ENCODE measurements at places on chromosomes 1 and 21.

DNA sequence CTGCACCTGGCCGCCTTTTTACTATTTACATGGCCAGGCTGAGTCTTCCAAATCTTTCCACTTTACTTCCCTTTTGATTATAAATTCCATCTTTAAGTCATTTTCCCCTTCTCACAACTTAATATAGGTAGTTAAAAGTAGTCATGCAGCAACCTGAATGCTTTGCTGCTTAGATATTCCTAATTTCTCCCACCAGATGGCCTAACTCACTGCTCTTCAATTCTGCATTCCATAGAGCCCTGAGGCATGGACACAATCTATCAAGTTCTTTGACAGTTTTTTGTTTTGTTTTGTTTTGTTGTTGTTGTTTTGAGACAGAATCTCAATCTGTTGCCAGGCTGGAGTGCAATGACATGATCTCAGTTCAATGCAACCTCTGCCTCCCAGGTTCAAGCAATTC, 21.7 kb upstream of the FAAH start:
- DNase-seq = no peak

DNA sequence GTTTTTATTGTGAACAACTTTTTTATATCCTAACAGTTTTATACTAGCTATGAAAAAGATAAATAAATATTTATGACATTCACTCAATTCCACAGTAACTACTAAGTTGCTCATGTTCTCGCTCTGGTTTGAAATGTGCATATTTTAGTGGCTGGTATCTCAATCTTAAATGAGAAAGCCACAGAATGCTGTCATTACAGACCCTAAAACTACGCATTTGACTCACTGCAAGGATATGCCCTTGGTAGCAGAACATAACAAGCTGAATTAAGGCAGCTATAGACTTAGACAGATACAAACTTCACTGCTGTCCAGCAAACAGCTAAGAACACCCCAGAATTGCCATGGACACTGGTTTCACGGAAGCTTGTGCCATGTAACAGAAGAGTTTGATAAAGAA, 19.0 kb downstream of the DAB1 start:
- no peak for DNase-seq

GRCh38 chr1:20320704-20321103, 30.0 kb downstream of the VWA5B1 start:
- DNase-seq = peak; percentile 49

GRCh38 chr1:21490774-21491487, 18.3 kb upstream of the ALPL start:
- no peak for DNase-seq

- DNase-seq = no peak
These were observed 34.5 kb downstream of the RAB4A start for GRCh38 chr1:229305392-229305791.

DNA sequence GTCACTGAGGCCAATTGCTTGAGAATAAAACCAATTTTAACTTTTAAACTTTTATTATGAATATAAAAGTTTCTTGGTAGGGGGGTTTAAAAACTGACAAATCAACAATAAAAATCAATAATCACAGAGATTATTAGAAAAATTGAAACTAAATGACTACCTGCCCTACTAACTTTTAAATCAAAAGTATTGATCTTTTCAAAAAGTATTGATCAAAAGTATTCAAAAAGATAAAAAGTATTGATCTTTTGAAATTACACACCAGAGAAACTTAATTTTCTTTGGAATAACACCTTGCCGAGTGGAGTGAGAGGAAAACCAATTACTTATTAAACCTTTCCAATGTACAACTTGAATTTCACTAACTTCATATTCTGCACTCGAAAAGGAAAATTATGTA, 2.2 kb downstream of the SLC30A1 start:
- DNase-seq = no peak

DNA sequence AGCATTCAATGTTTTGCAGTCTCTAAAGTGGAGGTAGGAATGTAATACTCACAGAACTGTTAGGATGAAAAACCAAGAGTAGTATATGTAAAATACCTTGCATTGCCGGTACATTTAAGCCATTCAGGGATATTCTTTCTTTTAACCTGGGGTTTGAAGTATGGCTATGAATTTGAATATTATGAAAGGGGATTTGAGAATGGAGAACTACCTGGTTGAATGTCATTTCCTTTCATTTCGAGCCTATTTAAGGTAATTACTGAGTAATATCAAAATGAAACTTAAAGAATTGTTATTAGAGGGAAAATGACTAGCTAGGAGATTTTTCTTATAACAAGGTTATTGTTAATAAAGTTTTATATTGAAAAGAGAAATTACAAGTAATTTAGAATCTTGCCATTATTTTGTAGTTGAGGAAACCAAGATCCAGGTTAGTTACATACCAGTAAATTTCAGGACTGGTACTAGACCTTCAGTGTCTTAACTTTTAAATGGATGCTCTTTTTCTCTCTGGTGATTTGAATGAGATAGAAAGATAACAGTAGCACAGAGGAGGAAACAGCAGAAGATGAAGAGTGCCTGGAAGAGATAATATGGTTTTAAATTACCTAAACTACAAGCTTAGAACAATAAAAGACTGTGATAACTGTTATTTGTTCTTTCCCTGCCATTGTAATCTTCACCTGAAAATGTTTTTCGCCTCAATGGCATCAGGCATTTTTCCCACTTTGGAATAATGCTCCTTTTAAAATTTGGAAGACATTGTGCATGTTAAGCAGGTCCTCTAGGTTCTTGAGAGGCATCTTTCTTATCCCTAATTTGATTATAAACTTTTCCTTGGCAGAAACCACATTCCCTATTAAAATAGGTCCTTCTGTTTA, 103.2 kb downstream of the PKN2 start:
- no peak for DNase-seq

- DNase-seq = peak; percentile 57
These were observed 67.2 kb upstream of the RUNX3 start for GRCh38 chr1:24996983-24997893.

GRCh38 chr1:170661646-170662411, 2.1 kb upstream of the PRRX1 start:
- DNase-seq = no peak

- no peak for DNase-seq
These were observed 52.4 kb upstream of the CCDC190 start for GRCh38 chr1:162913345-162913744.

GRCh38 chr1:23673086-23673813, 18.4 kb upstream of the RPL11 start:
- no peak for DNase-seq

DNA sequence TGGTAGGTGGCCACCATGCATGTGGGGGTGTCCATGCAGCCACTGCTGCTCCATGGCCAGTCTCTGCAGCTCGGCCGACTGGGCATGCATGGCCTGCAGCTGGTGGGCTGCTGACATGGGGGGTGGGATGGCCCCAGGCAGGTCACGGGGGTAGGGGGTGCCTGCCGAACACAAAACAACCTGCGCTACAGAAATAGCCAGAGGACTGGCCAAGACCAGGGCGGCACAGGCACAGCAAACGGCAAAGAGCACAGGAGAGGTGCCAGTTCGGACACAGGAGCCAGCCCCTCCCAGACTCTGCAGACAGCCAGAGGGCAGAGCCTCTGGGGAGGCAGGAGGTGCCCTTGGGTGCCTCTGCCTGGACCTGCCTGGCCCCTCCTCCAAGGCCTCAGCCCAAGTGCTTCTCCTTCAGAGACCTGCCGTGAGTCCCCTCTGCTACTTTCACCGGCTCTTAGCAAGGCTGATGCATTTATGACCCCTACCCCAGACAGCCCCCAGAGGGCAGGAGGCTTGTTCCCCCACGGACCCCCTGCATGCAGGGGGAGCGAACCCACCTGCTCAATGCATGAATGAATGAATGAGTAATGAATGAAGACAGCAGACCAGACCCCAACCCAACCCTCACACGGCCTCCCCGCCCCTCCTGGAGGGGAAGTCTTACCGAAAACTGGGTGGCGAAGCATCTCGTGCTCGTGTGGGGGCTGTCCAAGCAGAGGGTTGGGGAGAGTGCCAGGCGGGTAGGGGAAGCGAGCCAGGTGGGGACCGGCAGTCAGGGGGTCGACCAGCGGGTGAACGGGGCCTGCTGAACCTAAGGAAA, 37.7 kb downstream of the SLC45A1 start:
- peak; percentile 63 for DNase-seq

- DNase-seq = no peak
These were observed 16.6 kb downstream of the HIVEP3 start for GRCh38 chr1:41902159-41902577.

- DNase-seq = peak; percentile 74
These were observed 152.8 kb downstream of the TENT5C start for GRCh38 chr1:117758444-117759316.

DNA sequence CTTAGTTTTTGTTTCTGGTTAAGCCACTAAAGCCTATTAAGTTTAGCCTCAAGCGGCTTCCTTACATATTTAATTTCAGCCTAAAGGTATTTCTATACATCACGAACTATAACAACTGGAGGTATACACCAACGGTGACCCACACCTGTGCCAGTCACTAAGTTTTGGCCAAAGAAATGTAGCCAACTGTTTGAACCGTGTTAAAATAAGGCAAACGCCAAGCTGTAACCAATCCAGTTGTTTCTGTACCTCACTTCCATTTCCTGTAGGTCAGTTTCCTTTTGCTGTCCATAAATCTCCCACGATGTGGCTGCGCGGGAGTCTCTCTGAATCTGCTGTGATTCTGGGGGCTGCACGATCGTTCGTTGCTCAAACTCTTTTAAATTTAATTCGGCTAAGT, 5.6 kb upstream of the ERO1B start:
- DNase-seq = no peak

DNA sequence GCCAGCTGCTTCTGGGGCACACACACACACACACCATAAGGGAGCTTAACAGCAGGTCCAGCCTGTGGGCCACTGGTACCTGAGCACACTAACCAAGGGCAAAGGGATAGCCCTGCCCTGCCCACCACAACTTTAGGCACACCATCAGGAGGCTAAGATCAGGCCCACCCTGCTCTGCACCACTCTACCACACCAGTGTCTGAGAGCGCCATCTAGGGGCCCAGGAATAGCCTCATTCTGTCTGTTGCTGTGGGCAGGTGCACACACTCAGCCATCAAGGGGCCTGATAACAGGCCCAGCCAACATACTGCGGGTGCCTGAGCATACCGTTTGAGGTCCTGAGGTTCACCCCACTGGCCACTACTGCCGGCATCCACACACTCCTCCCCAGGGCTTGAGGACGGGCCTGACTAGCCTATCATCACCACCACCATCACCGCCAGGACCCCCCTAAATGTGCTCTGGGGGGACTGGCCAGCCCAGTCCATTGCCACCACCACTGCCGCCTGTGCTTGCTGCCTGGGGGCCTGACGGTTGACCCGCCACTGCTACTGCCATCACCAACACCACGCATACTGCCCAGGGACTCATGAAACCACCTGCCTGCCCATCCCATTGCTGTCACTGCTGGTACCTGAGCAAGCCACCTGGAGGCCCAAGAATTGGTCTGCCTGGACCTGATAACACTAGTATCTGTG, 31.3 kb downstream of the NSL1 start:
- DNase-seq = peak; percentile 66

GRCh38 chr21:24367936-24368335, 1239.3 kb downstream of the MRPL39 start:
- DNase-seq = no peak

DNA sequence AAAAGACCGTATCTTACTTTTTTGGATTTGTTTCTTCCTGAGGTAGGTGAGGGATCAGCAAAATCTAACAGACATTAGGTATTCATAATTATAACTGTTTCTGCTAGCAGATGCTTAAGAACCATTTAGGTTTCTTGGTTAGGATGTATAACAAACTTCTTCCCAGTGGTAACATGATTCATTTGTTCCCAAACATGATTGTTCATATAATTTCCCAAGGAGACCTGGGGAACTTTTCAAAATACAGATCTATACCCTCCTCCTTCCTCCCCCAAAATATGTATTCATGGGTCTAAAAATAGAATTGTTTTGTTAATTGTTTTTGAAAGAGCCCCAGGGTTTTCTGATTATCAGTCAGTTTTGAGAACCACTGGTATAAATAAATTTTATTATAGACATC, 228.2 kb downstream of the COP1 start:
- DNase-seq = no peak

- DNase-seq = no peak
These were observed 83.9 kb downstream of the CRB1 start for GRCh38 chr1:197351821-197352440.

GRCh38 chr1:86833461-86834215, 80.3 kb downstream of the SELENOF start:
- DNase-seq = peak; percentile 56

DNA sequence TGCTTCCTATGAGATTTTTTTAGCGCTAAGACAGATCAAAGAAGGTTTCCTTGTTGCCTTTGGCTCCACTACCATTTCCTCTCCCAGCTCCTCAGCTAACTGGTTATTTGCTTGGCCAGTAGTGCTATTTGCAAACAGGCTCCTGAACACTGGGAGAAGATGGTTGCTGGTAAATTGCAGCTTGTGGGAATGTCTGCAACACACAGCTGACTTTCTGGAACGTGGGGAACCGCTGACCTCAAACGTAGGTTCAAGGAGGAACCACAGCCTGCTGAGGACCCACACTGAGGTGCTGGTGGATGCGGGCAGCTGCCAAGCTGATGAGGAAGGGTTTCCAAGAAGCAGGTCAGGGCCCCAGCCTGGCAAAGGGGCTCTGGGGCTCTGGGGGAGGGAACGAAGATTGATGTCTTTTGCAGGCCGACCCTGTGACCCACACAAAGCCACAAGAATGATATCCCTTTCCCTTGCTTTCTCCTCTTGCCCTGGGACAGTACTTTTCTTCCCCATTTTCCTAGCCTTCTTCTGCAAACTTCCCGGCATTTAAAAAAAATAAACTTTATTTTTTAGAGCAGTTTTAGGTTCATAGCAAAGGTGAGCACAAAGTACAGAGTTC, 24.8 kb downstream of the GNG4 start:
- DNase-seq = no peak

DNA sequence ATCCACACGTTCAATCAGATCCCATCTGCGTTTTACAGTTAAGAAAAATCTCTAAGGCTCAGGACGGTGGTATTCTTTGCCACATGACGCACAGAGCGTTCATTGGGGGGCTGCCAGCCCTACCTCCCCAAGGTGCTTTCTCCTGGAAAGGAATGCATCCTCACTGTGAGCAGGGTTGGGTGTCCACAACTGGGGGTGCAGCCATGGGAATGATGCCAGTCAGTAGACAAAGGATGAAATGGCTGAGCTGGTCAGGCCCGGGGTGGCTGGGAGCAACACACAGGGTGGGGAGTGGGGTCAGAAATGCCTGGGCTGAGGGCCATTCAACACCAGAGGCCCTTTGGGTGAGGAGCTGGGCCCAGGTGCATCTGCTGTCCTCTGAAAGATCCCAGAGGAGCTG, 25.9 kb downstream of the OPTC start:
- DNase-seq = no peak

- no peak for DNase-seq
These were observed 47.8 kb upstream of the COL6A2 start for GRCh38 chr21:46049890-46050667.
